Effector memory CD4-positive, alpha-beta T cell (primary cell): ENCODE measurements at places on chromosomes 13 and 19.

GRCh38 chr19:1810439-1811160 lies 1.5 kb downstream of the ATP8B3 start:
- no peak for DNase-seq

- DNase-seq = no peak
Observed at GRCh38 chr19:32138416-32138815, 207.0 kb upstream of the ZNF507 start.

DNA sequence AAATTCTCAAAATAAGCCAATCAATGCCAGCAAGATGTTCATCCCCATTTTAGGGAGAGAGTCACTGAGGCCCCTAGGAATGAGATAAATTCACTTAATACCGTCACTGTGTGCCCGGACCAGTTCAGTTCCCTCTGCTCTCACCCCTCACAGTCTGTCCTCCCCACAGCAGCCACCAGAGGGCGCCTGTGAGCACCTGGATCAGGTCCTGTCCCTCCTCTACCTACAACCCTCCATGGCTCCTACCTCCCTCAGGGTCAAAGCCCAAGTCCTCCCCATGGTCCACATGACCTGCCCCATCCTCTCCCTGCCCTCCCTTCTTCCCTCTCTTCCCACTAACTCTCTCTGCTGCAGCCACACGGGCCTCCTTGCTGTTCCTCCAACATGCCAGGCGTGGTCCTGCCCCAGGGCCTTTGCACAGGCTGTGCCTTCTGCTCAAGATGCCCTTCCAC lies 42.0 kb upstream of the NFIC start:
- DNase-seq = peak; percentile 64

DNA sequence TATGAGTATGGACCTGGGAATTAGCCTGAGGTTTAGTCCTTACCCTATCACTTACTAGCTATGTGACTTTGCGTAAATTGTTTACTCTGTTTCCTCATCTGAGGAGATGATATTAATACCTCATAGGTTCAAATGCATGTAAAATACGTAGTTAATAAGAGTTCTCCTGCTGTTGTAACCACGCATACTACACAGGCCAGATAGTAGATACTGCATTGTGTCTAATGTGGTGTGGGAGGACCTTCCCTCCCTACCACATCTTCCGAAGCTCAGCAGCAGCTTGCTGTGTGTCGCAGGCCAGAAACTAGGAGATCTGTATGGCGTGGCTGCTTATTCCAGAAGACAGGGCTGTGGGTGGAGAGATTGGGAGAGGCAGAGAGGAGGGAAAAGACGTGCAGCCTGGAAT lies 23.0 kb downstream of the GTF2F2 start:
- DNase-seq = no peak

DNA sequence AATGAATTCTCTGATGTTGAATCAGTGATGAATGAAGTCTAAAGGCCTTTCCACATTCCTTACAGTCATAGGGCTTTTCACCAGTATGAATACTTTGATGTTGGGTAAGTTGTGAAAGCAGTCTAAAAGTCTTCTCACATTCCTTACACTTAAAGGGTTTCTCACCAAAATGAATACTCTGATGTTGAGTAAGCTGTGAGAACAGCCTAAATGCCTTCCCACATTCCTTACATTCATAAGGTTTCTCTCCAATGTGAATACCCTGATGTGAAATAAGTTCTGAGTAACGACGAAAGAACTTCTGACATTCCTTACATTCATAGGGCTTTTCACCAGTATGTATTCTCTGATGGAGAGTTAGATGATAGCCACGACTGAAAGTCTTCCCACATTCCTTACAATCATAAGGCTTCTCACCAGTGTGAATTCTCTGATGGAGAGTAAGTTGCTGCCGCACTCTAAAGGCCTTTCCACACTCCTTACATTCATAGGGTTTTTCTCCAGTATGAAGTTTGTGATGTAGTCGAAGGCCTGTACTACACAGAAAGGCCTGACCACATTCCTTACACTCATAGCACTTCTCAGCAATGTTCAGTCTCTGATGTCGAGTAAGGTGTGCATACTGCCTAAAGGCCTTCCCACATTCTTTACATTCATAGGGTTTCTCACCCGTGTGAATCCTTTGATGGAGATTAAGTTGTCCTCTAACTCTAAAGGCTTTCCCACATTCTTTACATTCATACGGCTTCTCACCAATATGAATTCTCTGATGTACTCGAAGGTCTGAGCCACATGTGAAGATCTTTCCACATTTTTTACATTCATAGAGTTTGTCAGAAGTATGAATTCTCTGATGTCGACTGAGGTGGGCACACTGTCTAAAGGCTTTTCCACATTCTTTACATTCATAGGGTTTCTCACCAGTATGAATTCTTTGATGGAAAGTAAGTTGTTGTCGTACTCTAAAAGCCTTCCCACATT lies 19.9 kb downstream of the ZFP30 start:
- DNase-seq = no peak

- DNase-seq = no peak
Observed at GRCh38 chr13:19818223-19818842, 35.6 kb upstream of the PSPC1 start.

- DNase-seq = no peak
Observed at GRCh38 chr19:1136201-1136600, 32.4 kb downstream of the GPX4 start.

DNA sequence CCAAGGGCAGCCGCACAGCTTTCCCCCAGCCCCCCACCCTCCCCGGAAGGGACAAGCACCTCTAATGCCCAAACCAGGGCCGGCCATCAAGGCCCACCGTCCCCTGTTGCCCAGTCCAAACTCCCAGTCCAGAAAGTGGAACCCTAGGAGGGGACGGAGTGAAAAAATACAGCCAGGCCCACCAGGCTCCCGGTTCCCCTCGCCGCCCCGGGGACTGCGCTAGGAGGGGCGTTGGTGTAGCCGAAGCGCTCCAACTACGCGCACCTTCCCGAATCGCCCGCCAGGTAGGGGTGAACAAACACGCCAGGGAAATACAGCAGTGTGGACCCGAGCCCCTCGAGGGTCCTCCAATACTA lies 1.3 kb downstream of the KLF16 start:
- DNase-seq = no peak

DNA sequence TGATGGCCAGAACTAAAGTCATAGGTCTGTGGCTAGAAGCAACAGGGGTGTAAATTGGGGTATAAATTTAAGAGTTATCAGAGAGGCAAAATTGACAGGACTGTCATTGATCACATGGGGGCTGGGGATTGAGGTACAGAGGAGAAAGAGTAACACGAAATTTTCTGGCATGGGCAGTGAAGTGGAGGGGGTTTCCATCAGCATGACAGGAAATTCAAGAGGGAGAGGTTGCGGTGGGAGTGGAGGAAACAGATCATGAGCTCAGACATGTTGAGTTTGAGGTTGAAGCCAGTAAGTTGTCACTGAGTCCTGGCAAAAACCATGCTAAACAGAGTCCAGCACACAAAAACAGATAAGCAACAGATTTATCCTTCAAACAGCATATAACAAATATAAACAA lies 192.1 kb upstream of the TSC22D1 start:
- DNase-seq = no peak

DNA sequence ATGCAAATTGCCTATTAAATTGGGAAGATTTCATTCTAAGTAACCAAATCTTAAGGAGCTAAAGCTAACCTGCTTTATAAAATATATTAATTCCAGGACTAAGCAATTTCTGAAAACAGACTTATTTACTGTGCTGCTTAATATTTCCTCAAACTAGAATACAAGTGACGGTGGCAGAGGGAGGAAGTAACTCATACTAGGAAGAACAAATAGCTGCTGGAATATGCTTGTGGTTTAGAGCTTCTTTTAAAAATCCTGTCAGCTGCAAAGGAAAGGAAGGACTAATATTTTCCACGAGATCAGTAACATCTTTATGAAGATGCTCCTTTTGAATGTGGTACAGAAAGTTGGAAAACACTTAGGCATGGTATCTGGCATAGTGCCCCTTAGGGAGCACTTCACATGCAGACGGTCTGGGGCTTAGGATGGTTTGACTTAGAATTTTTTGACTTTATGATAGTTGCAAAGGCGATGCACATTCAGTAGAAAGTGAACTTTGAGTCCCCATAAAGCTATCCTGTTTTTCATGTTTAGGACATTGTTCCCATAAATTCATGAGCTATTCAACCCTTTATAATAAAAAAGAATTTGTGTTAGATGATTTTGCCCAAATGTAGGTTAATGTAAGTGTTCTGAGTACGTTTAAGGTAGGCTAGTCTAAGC lies 3.4 kb upstream of the HNRNPA1L2 start:
- no peak for DNase-seq

DNA sequence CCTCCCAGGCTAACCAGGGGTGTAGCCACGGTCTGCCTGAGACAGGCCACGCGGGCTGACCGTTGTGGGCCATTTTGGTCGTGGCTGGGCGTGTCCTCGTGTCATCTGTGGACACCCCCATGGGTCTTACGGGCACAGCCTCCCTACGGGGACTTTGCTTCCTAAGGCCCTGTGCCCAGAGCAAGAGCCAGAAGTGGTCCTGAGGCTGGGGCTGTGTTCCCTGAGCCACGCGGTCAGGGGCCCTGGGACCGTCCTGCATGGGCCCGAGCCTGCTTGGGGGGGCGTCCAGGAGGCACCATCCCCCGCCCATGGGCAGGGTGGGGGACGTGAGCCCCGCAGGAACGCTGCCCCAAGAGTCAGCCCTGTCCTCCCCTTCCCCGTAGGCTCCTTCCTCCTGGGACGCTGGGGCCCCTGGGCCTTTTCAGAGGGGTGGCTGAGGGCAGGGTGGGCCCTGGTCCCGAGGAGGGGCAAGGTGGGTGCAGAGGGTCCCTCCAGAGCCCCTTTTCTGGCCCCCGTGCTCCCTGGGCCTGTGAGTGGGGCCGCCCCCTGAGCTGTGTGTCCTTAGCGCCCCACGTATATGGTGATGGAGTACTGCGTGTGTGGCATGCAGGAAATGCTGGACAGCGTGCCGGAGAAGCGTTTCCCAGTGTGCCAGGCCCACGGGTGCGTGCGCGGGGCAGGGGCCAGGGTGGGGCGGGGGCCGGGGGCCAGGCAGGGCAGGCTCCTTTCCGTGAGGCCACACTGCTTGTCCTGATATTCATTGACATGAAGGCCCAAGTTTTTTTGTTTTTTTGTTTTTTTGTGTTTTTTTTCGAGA lies 13.4 kb downstream of the STK11 start:
- DNase-seq = no peak

DNA sequence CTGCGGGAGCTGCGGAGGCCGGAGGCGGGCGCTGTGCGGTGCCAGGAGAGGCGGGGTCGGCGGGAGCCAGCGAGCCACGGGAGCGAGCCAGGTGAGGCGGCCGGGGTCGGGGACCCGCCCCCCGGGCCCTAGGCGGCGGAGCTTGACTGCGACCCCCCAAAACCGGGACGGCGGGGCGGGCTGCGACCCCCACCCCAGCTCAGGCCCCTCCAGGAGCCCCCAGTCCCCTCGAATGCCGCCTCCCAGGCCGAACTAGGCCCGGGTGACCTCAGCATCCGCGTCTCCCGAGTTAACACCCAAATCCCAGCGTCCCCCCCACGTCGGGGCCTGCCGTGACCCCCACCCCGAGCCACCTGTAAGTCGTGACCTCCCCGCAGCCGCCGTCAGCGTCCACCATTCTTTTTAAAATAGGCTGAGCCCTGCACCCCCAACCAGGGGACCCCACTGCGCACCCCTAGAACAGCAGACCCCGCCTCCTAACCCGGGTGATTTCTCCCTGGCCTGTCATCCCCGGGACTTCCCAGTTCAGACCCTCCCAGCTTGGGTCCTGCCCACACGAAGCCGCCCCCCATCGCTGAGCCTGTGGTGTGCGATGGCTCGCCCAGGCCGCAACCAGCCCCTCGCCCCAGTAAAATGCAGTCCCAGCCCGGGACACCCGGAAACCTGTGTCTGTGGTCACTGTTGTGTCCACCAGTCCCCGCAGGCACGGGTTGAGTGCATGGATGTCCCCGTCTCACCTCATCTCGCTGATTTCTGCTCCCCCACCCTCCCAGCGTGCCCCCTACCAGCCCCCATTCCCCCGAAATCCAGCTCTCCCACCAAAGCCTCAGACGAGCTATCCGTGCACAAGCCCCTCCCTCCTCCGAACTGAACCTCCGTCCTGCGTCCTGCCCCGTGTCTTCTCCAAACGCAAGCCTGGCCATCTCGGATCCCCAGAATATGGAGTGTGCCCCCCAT lies 551 bp downstream of the FZR1 start:
- peak; percentile 25 for DNase-seq

DNA sequence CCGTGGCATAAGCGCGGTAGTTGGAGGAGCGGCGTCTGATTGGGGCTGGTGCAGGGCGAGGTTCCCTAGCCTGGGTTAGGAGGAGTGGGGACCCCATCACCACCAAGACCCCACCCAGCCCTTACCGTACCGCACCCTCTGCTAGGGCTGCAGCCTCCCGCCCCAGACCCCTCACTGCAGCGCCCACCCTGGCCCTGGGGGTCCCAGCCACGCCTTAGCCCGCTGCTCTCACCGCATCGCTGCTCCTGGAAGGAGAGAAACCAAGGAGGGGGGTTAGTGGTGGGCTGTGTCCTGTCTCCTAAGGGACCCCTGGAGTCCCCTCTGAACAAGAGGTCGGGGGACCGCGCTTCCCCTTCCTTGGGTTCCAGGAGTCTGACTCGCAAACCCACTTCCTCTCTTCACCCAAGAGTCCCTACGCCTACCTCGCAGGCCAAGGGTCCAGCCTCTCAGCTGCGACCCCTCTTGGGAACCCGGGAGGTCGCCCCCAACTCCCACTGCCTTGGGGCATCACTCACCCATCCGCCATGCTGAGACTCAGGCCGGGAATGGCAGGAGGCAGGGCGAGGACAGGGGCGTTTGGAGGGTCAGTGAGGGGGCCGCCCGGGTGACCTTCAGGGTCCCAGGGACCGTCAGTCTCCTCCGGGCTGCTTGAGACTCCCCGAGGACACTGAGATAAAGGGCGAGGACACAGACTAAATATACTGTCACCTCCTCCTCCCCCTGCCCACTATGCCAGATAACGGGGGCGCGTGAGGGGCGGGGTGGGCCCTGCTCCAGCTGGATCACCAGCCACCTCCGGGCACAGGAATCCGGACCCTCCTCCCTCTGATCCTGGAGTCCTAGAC lies at the start of gene TNNI3:
TNNI3 (minus strand) TSS at position 669 of the 845 bp plus-strand sequence; CDS start at position 526, 143 bp downstream.
- DNase-seq = no peak

GRCh38 chr19:3398900-3399278 lies 32.5 kb downstream of the NFIC start:
- no peak for DNase-seq

DNA sequence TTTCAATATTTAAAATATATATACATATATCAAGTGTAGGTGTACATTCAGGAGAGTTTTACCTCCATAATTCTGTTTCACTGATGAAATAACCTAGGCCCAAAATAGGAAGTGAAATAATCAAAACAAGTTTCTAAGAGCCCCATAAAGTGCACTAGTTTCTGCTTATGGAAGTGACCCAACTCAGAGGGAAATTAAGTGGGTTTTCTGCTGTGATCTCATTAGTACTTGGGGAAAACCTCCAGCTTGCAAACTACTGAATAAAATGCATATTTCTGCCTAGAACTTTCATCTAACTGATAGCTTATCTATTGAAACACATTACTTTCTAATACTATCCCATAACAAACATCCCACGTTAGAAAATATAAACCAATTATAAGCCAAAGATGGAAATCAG lies 45.4 kb upstream of the MIR17HG start:
- DNase-seq = no peak
